ENCODE measurements at places on chromosomes 13 and 19. TPM values are rescaled to one million over a fixed set of nuclear protein-coding genes. Genes with fewer than 3 reads are reported as not detected.

The VSIG10L gene
- total RNA-seq = 2.5 TPM

The TYROBP gene
- 10.4 TPM for total RNA-seq

The GGN gene
- 0.16 TPM for total RNA-seq

The ARL11 gene
- 0.22 TPM for total RNA-seq

The PSG3 gene
- total RNA-seq = not detected

The PRR20D gene
- total RNA-seq = not detected

The ZNRF4 gene
- not detected for total RNA-seq

The MAP4K1 gene
- total RNA-seq = 6.2 TPM

The ZNF567 gene
- 20.6 TPM for total RNA-seq

The PLEKHJ1 gene
- total RNA-seq = 56.4 TPM

The RTBDN gene
- 8.6 TPM for total RNA-seq

The CEACAM7 gene
- total RNA-seq = 3.4 TPM

The THSD8 gene
- not detected for total RNA-seq

The CKAP2 gene
- total RNA-seq = 53.1 TPM

The NAT14 gene
- 13.0 TPM for total RNA-seq

The CLIP3 gene
- total RNA-seq = 34.6 TPM

The C19orf33 gene
- total RNA-seq = 9.2 TPM

The MUC16 gene
- total RNA-seq = 10.1 TPM

The SUGT1 gene
- 82.7 TPM for total RNA-seq

The FAM216B gene
- total RNA-seq = 0.55 TPM

The SLC8A2 gene
- total RNA-seq = 16.1 TPM

The F10 gene
- 22.7 TPM for total RNA-seq

All from camera-type eye (tissue), 1 donor.